ENCODE measurements at places on chromosomes 11 and 22.

GRCh38 chr22:40325315-40325714, 21.0 kb upstream of the ADSL start:
- DNase-seq: peak; percentile 43

DNA sequence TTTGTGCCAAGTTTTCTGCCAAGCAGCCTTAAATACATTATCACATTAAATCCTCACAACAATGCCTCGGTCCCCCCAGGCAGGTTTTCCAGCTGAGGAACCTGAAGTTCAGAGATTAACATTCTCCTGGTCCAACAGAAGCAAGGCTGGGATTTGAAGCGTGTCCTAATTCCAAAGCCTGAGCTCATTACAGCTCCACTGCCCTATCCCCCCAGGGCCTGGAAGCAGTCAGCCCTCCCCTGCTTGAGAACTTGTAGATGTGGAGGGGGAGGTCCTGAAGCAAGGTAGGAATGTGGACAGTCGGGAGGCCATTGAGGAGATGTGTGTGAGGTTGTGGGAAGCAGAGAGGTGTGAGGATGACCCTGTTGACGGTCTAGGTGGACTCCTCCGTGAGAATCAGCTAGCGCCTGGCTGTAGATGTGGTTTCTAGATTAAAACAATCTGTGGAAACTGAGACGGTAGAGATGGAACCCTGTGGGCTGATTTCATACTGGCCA, 8.1 kb downstream of the GRAMD1B start:
- DNase-seq: no peak

DNA sequence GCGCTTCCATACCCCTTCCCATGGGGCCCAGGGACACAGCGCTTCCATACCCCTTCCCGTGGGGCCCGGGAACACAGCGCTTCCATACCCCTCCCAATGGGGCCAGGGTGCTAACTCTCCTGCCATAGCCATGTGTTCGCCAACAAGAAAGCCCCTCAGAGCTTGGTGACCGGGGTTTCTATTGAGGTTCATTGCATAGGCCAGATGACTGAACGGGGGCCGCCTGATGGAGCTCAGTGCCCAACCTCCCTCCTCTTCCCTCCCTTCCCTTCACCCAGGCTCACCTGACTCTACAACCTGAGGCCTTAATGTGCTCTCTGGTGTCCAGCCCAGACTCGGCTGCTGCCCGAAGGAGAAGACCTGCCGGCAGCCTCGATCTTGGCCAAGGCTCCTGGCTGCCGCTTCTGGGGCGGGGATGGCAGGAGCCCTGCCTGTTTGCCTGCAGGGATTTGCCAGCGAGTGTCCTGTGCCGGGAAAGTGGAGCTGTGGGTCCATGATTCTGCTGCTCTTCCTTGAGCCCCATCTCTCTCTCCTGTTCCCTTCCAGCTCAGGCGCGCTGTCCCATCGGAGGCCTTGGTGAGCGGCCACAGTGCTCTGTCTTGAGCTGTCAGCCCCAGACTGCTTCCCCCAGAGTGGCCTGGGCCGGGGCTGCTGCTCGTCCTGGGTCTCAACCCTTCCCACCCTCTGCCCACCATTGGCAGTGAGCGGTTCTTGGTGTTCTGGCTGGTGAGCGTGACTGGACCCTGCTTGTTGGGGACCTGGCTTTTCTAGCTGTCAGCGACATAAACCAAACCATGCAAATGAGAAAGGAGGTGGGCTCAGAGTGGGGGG, 267.0 kb downstream of the TBC1D22A start:
- no peak for DNase-seq

DNA sequence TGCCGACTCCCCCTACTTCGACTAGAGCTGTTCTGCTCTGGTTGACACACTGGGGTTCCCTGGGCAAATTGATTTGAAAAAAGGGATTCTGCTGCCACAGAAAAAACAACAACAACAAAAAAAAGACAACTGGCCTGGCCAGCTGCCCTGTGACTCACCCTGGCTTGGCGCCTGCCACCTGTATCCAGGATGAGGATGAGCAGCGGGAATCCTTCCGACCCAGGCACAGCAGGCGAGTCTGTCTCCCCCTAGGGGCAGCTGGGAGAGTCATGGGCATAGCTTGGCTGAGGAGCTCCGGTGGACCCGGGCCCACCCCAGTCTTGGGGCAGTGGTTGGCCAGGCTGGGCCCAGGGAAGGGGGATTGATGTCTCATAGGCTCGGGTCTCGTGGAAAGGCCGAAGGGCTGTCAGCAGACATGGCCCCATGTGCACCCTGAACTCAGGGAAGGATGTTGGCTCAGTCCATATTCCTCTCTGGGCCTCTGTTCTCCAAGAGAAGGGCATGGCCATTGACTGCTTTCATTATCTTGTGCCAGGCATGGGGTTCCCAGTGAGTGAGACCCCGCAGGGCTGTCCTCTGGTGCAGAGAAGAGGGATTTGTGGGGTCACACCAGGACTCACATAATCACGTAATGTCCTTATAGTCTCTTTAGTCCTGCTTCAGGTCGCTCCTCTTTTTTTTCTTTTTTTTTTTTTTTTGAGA, 10.4 kb upstream of the SUN2 start:
- peak; percentile 27 for DNase-seq

- DNase-seq: no peak
Observed at GRCh38 chr11:115905341-115906000, 401.3 kb upstream of the CADM1 start.

- no peak for DNase-seq
Observed at GRCh38 chr11:78840200-78840599, 265.5 kb upstream of the NARS2 start.

DNA sequence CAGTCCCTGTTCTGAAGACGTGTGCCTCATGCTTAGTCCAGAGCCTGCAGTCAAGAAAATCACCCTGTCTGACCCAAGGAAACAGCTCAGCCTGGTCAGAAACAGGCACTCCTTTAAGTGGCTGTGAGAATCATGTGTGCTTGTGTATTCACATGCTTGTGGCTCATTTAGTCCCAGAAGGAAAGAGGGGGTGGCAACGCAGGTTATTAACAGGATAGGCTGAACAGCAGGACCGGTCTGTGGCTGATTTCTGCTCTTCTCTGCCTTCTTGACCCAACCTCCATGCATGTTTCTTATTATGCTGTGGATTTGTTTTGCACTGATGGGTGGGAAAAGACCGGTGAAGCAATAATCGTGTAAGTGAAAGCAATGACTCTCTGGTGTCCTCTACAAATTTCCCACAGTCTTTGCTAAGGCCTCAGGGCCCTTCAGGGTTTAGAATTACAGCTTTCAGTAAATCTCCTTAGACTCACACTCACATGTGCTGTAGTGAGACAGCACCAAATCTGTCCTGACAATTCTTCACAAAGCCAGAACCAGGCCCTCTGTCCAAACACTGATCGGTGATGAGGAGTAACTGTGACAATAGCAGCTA, 288.1 kb downstream of the ETS1 start:
- DNase-seq: no peak

DNA sequence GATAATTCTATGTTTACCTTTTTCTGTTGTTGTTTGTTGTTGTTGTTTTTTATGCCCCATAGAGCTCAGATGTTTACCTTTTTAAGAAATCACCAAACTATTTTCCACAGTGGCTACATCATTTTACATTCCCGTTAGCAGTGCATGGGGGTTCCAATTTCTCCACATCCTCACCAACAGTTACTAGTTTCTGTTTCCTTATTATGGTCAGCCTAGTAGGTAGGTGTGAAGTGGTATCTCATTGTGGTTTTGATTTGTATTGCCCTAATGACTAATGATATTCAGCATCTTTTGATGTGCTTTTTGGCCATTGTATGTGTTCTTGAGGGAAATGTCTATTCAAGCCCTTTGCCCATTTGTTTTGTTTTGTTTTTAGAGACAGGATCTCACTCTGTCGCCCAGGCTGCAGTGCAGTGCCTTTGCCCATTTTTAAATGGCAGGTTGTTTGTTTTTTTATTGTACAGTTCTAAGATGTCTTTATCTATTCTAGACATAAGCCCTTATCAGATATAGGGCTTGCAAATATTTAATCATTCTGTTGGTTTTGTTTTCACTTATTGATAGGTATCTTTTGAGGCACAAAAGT, 27.5 kb downstream of the CHEK2 start:
- DNase-seq: no peak

DNA sequence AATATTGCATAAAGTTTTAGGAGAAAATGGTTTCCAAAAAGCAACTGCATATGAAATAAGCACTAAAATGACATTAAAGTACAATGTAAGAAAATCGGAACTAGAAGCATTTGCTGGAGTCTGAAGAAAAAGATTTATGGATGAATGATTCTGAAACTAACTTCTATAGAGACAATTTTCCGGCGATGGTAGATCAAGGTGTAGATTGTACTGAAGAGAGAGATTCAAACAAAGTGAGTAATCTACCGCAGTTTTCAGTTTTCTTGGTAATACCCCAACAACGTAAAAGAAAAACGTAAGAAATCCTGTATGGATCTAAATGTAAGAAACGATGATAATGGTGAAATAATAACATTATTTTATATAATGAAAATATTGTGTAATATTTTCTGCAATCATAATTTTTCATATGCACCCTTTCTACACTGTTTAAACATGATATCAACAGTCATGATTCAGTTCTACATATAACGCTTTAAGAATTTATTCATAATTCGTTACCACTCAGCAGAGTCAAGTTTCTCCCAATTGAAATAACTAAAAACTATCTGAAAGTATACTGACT, 1.8 kb upstream of the CDPF1 start:
- no peak for DNase-seq

DNA sequence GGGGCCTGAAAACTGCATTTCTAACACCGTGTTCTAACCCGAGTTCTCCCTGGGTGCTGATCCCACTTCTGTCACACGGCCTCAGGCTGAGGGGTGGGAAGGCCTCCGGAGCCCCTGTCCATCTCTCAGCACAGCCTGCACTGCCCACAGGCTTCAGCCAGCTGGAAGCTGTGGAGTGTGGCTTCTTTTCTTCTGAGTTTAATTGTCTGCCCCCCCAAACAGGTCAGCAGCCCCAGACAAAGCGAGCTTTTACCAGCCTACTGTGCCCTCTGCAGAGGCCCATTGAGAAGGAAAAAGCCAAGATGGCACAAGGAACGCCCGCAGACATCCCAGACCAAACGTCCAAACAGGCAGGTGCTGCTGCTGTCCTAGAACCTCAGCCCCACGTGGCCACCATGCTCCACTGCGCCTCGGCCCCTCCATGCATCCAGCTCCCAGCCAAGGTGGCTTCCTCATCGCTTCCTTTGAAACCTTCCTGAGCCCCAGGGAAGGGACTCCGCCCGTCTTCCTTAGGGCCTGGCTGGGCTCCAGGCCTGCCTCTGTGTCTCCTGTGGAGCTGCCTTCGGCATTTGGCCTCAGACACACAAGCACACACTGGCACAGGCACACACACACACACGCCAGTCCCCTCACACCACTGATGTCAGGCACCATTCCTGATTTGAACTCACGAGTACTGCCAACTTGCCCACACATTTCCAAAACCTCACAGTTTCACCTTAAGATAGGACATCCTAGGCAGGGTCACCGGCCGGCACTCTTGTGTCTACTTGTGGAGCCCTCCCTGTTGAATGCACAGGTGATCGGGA, 1.7 kb downstream of the MOB2 start:
- no peak for DNase-seq

- no peak for DNase-seq
Observed at GRCh38 chr22:37659066-37659896, 758 bp downstream of the PDXP start.

DNA sequence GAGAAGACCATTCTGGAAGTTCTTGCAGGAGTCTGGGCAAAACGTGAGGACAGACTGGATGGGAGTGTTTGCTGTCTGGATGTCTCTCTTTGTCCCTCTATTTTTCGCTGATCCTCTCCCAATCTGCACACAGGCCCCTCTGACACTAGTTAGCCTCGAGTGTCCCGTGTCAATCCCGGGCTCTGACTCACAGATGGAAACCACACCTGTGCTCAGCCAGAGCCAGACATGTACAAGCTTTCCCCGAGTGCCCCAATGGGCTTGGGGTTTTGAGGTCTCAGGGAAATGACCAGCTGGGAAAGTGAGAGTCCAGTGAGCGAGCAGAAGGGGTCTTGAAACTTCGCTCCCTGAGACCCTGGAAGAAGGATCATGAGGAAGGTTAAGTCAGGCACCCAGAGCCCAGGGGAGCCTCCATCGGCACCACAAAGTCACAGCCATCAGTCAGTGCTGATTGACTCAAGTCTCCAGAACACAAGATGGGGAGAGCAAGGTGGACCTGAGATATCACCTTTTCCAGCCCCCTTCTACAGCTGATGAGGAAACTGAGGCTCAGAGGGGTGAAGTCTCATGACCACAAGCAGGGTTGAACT, 13.9 kb downstream of the APOL2 start:
- DNase-seq: no peak

DNA sequence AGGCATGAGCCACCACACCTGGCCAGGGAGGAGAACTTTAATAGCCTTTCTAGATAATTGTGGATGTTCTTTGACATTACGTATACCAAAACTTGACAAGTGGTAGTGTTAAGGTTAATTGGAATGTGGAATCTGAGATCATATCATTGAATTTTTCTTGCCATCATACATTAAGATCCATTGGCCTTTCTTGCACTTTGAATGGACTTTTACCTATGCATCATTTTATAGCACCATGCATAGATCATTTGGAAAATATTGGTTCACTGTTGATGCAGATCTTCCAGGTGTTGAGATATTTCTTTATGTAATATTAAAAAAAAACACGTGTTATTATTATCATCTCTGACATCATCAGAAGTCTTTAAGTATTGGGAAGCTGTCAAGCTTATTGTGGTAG, 36.5 kb downstream of the ACER3 start:
- no peak for DNase-seq

DNA sequence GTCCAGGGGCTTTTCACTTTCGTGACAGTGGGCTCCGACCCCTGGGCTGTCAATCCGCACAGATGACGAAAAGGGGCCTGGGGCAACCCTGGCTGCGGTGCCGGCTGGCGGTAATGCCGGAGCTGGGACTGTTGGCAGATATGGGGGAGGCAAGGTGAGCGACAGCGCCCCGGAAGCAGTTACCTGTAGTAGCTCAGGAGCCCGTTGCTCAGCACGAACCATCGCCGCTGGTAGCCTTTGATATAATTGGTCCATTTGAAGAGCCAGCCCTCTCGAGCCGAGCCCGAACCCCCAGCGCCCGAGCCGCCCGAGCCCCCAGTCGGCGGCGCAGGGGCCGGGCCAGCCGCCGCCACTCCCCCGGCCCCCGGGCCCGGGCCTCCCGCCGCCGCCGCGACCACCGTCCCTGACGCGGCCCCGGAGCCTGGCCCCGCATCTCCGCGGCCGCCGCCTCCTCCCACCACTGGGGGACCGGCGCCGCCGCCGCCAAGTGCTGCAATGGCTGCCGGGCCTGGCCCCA, 396 bp downstream of the OSBP start:
- peak; percentile 54 for DNase-seq

- no peak for DNase-seq
Observed at GRCh38 chr11:10019906-10020682, 273.9 kb downstream of the SBF2 start.

DNA sequence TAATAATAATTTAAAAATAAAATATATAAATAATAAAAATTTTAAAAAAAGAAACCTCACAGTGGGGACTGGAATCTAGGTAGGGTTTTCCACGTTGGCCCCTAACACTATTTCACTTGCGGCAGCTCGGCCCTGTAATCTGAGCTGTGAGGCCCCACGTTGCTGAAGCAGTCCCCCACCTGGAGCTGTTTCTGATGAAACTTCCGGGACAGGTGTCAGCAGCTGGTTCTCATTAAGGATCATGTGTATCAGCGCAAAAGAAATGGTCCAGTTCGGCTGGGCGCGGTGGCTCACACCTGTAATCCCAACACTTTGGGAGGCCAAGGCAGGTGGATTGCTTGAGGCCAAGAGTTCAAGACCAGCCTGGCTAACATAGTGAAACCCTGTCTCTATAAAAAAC, 17.3 kb downstream of the RHOD start:
- DNase-seq: no peak

All from activated effector memory CD4-positive, alpha-beta T cell treated with Interleukin-2 at 50 U/mL for 16 hours (primary cell).